ENCODE measurements at places on chromosomes 6 and 20. TPM values are rescaled to one million over a fixed set of nuclear protein-coding genes. Genes with fewer than 3 reads are reported as not detected.

GRCh38 chr20:20018366-20018765, 1.2 kb downstream of the NAA20 start:
- no peak for DNase-seq

GRCh38 chr6:154605178-154605881, 94.8 kb upstream of the CNKSR3 start:
- no peak for DNase-seq

DNA sequence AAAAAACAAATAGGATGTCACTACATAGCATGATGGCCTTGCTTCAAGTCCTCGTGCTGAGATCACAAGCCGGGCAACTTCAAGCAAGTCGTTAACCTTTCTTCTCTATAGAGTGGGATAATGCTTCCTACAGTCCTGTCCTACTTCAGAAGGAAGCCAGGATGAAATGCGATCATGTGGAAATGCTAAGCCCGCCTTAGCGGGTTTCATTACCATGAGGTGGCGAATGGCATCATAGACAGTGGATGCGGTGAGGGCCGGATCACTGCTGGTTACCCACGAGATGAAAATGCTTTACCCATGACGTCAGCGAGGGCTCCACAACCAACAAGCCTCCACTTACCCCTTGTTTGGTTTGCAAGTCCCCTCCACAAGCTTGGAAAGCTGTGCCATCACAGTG, 206.4 kb downstream of the TBXT start:
- DNase-seq: no peak

- DNase-seq: no peak
These were observed 23.6 kb downstream of the IL17A start for GRCh38 chr6:52209770-52210169.

DNA sequence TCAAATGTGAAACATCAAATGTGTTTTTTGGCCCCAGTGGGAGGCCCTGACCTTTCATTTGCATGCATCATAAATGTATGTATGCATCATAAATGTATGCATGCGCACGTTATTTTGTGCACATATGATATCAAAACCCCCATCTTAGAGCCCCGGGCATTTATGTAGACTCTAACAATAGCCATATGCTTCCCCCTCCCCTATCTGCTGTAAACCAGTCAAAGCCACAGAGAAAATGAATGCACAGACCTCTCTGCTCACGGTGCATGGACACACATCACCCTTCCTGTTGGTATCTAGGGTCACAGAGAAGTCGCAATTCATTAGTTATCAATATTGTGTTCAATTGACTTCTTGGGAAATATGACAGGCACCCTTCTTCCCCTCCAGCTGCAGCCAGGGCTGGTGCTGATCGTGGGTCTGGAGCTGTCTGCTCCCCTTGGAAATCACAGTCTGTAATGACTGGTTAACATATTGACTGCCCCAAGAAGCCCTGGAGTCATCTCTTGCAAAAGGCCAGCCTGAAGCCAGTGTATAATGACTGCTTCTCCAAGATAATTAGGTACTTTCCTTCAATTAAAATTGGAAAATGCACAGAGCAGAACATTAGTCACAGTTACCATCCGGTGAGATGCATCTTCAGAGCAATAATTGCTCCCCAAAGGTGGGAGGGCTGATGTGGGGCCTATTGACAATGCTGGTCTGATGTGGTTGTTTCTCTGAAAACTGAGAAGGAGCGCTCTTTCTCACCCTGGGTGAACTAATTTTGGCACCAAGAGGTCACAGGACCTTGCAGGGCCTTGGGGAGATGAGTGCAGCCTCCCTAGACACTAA, 532.2 kb downstream of the CDH26 start:
- DNase-seq: no peak

DNA sequence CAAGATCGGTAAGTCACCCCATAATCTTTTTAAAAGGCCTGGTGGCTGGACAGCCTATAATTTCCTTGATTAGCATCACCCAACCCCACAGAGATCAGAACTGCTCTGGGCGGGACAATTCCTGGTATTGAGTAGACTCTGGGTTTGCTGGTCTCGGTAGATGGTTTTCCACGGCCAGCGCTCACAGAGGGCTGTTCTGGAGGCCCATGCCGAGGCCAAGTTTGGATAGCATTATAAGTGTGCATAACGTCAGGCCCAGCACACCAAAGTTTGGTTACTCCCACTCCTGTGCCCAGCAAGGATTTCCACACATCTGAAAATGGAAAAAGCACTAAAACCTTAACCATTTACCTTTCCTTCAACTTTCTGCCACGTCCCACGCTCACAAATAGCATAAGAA, 104.7 kb upstream of the RREB1 start:
- DNase-seq: no peak

- no peak for DNase-seq
These were observed 9.0 kb downstream of the TEAD3 start for GRCh38 chr6:35487658-35488516.

DNA sequence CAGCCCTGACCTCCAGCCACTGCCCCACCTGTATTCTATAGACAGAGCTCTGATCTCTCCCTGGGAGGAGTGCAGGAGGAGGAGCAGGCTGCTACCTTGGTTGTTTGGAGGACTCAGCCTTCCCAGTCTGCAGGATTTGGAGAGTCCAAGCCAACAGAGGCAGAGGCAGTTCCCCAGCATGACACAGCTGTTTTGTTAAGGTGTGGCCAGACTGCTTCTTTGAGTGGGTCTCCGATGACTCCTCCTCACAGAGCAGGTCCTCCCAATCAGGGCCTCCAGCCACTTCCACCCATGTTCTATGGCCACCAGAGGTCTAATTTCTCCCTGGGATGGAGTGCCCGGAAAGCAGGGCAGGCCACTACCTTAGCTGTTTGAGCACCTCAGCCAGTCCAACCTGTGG, 203.5 kb downstream of the HACE1 start:
- no peak for DNase-seq

DNA sequence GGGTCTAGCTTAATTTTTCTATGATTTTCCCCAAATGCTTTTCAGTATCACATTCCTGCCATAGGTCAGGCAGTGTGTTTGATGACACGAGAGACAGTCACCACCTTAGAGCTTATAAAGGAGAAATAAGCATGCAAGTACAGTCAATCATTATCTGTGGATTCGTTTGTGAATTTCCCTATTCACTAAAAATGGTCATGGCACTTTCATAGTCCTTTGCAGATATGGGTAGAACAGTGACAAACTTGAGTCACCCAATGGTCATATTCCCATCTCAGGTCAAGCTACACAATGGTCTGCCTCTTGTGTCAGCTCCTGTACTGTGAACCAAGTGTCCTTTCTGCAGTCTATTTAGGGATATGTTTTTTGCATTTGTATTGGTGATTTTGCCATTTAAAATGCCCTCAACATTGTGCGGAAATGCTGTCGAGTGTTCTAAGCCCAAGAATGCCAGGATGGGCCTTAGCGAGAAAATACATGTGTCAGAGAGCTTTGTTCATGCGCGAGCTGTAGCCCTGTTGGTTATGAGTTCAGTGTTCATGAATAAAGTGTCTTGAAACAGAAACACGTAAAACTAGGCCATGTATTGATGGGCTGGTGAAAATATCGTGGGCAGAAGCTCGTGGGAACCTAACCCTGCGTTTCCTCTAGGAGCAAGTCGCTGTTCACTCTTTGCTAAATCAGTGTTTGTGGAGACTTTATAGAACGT, 19.8 kb downstream of the SUMO4 start:
- DNase-seq: no peak

GRCh38 chr6:134398453-134398852, 80.5 kb upstream of the SGK1 start:
- no peak for DNase-seq

DNA sequence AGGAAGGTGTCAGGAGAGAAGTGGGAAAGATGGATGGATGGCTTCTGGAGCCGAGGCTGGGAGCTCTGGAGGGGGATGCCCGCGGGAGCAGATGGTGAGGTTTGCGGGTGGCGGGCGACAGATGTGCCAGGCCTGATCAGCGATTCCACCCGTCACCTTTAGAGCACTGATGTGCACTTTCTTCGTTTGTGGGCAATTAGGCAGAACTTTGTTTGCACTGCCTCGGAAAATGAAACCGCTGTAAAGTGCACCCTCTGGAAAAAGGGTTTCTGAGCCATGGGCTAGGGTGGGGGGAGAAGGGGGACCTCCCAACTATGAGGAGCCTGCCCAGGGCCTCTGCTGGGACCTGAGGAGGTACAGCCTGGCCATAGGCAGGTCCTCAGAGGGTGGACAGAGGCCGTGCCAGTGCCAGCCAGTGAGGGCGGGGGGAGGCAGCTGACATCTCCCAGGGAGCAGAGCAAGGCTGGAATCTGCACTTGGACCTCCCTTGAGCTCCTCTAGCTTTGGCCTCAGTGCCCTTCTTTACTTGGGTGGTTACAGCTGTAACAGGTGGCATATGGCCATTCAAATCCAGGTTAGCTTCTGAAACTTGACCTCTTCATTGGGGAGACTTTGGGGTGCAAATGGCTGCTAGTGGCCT, 58.7 kb downstream of the CD40 start:
- no peak for DNase-seq

DNA sequence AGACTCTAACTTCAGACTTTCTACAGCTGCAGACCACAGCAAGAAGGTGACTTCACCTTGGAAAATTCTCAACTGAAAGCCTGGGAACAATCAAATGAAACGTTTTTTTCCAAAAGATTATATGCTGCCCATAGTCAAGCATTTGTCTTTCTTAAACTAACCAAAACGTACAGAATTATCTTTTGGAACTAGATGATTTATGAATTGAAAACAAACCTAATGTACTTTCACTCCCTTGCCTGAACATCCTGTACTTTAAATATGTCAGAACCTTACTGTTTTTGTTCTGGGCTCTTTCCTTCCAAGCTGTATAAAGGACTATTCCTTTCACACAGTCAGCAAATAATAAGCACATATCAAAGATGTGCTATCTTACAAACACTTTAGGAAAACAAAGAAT, 62.4 kb upstream of the TNFAIP3 start:
- no peak for DNase-seq

CST7 gene
- total RNA-seq: not detected

MRAP2 gene
- 2.9 TPM for total RNA-seq

SLC2A10 gene
- 0.11 TPM for total RNA-seq

KCNK5 gene
- total RNA-seq: 0.04 TPM
